ENCODE measurements at places on chromosomes 5 and 9.

DNA sequence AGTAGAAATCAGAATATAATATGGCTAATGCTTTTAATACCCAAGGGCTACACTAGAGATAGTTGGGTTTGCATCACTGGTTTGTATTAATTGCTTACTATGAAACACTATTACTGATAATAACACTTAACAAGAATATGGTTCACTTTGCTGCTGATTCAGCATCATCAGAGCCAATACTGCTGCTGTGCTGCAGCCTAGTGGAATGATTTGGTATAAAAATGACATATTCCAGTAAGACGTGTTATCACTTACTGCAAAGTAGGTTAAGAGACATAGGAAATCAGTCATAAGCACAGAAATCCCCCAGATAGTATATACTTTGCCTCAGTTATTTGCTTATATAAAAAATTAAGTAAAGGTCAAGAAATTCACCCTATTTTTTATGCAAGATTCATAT, 2.8 kb downstream of the CDH10 start:
- DNase-seq, result no peak

DNA sequence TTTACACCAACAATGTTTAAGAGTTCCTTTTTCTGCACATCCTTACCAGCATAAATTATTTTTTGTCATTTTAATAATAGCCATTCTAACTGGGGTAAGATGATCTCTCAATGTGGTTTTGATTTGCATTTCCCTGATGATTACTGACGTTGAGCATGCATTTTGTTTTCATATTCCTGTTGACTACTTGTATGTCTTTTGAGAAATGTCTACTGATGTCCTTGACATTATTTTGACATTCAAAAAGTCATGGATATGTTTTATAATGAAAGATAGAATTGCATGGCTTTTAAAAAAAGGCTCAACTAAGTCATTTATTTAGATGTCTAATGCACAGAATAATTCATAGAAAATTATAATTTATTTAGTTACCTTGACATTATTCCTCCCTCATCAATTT, 381.6 kb upstream of the C9orf72 start:
- DNase-seq, result no peak

DNA sequence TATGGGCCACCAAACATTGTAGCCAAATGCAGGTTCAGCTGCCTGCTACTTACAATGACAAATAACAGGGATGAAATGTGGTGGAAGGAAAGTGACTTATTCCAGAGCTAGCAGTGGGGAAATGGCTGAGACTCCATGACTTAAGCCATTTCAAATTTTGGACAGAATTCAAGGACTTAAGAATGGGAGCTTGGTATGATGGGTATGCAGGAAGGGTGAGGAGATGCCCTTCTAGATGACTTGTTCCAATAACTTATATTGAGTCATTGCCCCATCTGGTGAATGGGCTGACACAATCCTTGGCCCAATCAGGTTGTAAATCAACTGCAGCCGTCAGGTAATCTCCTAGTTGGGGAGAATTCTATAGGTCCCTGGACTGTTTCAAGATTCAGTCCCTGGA, 230.7 kb upstream of the SGCD start:
- no peak for DNase-seq

DNA sequence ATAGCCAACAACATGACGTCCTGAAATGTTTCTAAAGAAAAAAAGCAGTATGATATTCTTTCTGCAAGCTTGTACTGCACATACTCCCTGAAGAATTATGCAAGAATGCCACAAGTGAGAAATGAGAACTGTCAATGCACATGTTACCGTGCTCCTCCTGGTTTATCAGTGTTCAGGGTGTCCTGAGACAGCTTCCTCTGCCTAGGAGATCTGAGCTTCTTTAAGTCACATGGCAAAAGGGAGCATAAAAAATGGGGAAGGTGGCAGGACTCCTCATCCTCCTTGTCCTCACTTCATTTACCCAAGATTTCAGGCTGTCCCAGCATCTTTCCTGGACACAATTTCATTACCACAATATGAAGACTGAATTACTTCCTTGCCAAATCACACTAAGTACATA, 238.2 kb downstream of the GLIS3 start:
- DNase-seq, result no peak

GRCh38 chr9:122263699-122264349, 816 bp downstream of the RBM18 start:
- DNase-seq, result no peak

- no peak for DNase-seq
Measured at GRCh38 chr9:29865764-29866313, 2292.6 kb upstream of the C9orf72 start.

GRCh38 chr5:34598177-34598794, 57.8 kb upstream of the RAI14 start:
- no peak for DNase-seq

- no peak for DNase-seq
Measured at GRCh38 chr5:120457839-120458507, 6.1 kb upstream of the PRR16 start.

GRCh38 chr9:88280816-88281382, 107.3 kb upstream of the SPIN1 start:
- DNase-seq, result no peak

DNA sequence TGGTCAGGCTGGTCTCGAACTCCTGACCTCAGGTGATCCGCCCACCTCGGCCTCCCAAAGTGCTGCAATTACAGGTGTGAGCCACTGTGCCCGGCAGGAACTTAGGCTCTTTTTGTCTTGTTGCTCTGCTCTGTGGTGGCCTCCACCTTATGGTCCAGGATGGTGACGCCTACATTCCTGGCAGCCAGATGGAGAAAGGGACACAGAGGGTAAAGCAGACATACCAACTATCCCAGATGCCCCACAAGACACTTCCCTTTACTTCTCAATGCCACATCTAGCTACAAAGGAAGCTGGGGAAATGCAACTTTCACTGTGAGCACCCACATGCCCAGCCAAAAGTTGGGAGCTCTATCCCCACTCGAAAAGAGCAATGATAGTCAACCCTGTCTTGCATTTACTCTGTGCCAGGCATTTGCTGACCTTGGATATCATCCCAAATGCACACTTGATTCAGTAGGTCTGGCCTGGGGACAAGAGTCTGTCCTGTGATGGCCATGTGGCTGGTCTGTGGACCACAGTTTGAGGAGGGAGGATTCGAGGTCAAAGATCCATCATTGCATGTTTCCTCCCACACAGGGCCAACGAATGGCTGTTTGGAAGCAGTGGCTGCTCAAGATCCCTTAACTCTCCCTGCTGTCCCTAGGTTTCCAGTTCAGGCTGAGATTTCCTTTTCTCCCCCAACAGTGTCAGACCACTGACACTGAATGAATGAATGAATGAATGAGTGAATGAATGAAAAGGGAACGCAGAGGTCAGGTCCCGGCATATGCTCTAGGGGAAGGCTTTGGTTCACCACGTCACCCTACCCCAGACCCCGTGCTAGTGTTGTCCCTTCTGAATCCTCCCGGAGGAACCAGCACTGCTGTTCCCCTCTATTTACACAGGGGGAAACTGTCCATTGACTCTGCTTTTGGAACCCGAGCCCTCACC, 1.4 kb upstream of the ERGIC1 start:
- DNase-seq, result no peak

GRCh38 chr5:153623124-153623523, 132.7 kb downstream of the GRIA1 start:
- DNase-seq, result no peak

- DNase-seq, result no peak
Measured at GRCh38 chr5:133723651-133724366, 111.5 kb upstream of the FSTL4 start.

DNA sequence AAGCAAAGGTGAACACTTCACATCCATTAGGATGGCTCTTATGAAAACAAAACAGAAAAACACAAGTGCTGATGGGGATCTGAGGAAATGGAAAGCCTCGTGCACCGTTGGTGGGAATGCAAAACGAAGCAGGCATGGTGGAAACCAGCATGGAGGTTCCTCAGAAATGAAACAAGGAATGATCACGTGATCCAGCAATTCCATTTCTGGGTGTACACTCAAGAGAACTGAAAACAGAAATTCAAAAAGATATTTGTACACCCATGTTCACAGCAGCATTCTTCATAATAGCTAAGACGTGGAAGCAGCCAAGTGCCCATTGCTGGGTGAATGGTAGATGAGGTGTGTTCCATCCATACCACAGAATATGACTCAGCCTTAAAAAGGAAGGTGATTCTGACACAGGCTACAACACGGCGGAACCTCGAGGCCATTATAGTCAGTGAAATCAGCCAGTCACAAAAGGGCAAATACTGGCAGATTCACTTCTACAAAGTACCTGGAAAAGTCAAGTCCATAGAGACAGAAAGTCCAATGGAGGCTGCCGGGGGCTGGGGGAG, 87.2 kb upstream of the RAPGEF1 start:
- no peak for DNase-seq

- no peak for DNase-seq
Measured at GRCh38 chr5:143004361-143005145, 234.4 kb downstream of the ARHGAP26 start.

DNA sequence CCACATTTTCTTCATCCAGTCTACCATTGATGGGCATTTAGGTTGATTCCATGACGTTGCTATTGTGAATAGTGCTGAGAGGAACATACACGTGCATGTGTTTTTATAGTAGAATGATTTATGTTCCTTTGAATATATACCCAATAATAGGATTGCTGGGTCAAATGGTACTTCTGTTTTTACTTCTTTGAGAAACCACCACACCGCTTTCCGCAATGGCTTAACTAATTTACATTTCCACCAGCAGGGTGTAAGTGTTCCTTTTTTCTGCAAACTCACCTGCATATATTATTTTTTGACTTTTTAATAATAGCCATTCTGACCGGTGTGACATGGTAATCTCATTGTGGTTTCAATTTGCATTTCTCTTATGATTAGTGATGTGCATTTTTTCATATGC, 82.2 kb upstream of the RFX3 start:
- DNase-seq, result no peak

GRCh38 chr5:133459474-133460160, 152.7 kb downstream of the FSTL4 start:
- no peak for DNase-seq

- DNase-seq, result no peak
Measured at GRCh38 chr5:59354811-59355210, 538.7 kb downstream of the PDE4D start.

DNA sequence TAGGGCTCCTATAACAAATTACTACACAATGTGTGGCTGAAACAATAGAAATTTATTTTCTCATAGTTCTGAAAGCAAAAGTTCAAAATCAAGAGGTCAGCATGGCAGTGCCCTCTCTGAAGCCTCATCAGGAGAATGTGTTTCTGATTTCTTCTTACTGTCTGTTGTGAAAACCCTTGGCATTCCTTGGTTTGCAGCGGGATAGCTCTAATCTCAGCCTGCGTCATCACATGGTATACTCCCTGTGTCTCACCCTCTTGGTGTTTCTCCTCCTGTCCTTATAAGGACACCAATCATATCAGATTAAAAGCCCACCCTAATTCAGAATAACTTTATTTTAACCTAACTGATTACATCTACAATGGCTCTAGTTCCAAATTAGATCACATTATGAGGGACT, 87.5 kb upstream of the CDH9 start:
- DNase-seq, result no peak

- DNase-seq, result no peak
Measured at GRCh38 chr5:177154003-177154643, 20.6 kb downstream of the NSD1 start.

DNA sequence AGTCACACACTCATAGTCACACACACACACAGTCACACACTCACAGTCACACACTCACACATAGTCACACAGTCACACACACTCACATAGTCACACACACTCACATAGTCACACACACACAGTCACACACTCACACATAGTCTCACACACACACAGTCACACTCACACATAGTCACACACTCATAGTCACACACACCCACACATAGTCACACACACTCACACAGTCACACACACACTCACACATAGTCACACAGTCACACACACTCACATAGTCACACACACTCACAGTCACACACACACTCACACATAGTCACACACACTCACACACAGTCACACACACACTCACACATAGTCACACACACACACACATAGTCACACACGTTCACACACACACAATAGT, 4.1 kb downstream of the OLFM1 start:
- DNase-seq, result no peak
